ENCODE measurements at places on chromosomes 5 and 9.

- no peak for DNase-seq
These were observed 22.4 kb upstream of the NCS1 start for GRCh38 chr9:130149654-130150286.

- no peak for DNase-seq
These were observed 227.6 kb upstream of the ANKRD55 start for GRCh38 chr5:56460681-56461191.

DNA sequence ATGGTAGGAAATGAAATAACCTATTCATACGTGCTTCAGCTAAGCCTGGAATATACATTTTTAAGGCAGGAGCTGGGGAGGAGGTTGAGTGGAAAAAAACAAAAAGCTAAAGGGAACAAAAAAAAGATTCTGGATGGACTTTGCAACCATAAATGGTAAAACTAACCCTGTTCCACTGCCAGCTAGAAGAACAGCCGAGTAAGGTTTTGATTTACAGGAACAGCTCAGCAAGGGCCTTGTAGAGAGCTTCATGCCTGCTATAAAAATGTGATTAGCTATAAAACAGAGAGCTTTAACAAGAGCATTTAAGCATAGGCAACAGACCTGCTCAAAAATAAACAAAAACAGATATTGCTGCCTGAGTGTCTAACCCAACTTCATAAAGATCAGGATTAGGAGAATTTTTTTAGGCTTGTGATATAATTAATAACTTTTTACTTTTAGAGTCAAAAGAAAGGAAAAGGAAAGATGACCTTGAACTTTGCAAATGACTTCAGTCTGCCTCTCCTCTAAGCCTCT, 194.8 kb downstream of the FBXL7 start:
- no peak for DNase-seq

- DNase-seq = no peak
These were observed 30.0 kb downstream of the RNF130 start for GRCh38 chr5:180041301-180042274.

DNA sequence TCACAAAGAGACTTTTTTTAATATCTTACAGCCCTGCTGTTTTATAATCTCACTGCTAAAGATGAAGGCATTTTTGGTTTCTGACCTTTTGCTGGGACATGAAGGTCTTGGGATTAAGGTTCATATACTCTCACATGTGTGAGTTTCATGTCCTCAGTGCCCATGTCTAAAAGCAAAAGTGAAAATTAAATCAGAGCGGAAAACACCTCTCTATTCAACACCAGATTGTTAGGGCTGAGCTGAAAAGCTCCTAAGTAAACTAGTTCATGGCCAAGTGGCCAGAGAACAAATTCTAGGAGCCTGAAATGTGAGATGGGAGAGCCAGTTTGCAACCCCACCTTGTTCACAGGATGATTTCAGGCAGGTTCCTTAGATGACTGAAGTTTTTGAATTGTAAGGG, 110.9 kb downstream of the GRIA1 start:
- DNase-seq = no peak

DNA sequence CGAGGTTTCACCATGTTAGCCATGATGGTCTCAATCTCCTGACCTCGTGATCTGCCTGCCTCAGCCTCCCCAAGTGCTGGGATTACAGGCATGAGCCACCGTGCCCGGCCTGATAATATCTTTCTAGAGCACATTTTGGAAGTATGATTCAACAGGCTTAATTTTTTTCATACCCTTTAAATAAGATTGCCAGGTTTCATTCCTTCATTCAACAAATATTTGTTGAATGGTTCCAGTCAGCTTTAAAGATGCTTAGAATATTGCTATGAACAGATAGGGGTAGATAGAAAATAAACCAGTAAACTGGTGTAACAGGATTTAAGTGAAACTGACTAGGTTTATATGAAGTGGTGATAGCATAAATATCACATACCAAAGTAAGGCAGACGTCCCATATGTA, 41.3 kb downstream of the DMXL1 start:
- no peak for DNase-seq
